Left colon (tissue), 2 donors: ENCODE measurements at places on chromosomes 3 and 15.

DNA sequence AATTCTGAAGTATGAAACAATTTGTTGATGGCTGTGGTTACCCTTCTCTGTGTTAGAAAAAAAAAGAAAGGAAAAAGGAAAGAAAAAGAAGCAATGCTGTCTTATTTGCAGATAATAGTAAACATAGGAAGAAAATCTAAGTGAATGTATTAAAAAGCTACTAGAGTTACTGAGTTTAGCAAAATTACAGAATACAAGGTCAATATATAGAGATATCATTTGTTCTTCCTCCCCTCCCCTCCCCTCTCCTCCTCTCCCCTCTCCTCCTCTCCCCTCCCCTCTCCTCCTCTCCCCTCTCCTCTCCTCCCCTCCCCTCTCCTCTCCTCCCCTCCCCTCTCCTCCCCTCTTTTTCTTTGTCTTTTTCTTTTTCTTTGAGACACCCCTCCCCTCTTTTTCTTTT is 69.1 kb downstream of the ANP32A start:
- DNase-seq: no peak

DNA sequence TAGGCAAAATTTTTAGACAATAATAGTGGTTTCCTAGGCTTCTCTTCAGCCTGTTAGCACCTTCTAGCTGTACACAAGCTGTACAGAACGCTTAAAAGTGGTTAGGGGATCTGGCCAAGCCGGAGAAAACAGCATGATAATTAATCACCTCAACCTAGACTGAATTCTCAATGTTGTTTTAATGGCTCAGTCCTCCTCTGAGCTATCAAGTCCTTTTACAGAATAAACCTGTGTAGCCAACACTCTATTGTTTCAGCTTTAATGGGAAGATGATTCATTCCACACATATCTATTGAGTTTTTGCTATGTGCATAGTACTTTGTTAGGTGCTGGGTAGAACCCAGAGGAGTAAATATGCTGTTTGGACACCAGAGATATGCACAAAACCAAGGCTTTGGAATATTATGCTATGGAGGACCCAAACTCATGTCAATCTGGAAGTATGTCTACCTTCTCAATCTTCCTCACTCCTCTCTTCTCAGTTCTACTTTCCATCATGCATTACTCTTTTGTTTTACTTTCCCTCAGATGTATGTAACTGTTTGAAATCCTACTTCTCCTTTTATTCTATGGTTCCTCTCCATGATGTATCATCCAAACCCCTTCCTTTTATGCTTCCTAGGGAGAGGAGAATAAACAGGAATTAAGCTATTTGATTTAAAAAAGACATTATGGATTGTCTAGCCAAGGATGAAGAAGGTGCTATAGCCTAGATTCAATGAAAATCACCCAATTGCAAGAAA is 27.6 kb upstream of the UBE2E2 start:
- no peak for DNase-seq

DNA sequence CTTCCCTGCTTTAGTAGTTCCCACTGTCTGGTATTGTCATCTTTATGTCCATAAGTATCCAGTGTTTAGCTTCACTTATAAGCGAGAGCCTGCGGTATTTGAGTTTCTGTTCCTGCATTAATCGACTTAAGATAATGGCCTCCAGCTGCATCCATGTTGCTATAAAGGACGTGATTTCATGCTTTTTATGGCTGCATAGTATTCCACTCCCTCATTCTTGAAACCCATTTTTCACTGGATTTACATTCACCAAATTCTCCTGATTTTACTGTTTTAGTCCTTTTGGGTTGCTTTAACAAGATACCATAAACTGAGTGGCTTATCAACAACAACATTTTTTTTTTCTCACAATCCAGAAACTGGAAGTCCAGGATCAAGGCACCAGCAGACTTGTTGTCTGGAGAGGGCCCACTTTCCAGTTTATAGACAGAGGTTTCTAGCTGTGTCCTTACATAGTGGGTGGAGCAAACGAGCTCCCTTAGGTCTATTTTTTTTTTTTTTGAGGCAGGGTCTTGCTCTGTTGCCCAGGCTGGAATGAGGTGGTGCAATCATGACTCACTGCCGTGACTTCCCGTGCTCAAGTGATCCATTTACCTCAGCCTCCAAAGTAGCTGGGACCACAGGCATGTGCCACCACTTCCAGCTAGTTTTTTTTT is 6.1 kb upstream of the TICRR start:
- DNase-seq: no peak

DNA sequence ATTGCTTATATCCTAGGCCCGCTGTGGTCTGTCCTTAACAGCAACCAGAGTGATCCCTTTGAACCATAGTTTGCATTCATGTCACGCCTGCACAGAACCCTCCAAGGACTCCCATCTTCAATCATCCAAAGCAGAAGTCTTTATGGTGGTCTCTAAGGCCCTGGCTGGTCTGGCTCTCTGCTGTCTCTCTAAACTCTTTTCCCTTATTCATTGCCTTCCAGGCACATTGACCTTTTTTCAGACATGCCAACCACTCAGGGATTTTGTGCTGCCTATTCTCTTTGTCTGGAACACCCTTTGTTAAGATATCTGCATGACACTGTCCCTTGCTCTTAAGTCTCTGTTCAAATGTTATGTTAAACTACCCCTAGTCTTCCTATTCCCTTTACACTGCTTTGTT is 21.9 kb upstream of the ZBTB47 start:
- DNase-seq: no peak

- DNase-seq: peak; percentile 51
Observed at GRCh38 chr15:39587731-39588530, 7.1 kb downstream of the THBS1 start.

- DNase-seq: no peak
Observed at GRCh38 chr3:63727233-63727632, 74.8 kb downstream of the SNTN start.

DNA sequence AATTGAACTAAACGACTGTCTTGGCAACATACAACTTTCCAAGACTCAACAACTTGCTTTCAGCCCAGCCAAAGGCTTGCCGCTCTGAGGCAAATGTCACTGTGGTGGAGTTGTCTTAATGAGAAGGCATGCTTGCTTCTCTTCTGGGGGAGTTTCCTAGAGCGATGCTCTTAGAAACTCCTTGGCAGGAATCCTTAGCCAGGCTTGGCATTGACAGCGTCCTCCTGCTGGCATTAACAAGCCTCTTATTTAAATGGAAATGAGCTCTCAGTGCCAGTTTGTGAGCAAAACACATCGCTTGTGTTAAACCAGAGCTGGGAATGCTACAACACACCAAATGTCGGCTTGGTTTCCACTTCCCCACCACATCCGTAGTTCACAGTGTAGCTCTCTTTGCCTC is 265.5 kb upstream of the TPRG1 start:
- DNase-seq: no peak

DNA sequence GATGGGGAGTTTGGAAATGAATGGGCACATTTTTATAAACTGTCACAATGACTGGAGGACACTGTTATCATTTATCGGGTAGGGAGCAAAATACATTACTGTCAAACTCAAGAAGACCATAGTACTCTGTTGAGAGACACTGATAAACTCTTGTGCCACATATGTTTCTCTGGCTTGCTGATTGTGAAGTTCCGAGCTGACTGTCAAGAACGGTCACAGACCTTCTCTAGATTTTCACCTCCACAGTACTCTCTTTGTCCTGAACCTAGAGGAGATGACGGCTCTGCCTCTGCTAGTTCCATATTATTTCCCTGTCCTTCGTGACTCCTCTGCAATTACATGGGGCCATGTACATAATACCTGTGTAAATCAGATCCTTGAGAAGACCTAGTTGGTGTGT is 451.9 kb downstream of the LPP start:
- no peak for DNase-seq

GRCh38 chr3:197363553-197364409 is 65.4 kb upstream of the DLG1 start:
- no peak for DNase-seq

DNA sequence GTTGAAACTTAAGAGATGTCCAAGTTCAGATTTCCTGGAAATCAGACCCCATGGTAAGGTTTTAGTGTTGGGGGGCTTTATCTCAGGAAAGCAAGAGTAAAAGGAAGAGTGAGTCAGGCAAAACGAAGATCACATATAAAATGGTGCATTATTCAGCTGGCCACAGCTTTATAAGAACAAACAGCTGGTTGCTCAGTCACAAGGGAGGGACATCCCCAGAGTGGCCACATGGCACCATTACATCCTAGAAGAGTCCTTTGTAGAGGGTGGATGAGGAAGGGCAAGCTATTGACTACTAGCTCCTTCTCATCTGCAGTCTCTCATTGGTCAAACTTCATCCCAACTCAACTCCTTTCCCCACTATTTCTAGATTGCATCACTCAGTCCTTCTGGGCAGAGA is 68.3 kb upstream of the COL8A1 start:
- DNase-seq: no peak

DNA sequence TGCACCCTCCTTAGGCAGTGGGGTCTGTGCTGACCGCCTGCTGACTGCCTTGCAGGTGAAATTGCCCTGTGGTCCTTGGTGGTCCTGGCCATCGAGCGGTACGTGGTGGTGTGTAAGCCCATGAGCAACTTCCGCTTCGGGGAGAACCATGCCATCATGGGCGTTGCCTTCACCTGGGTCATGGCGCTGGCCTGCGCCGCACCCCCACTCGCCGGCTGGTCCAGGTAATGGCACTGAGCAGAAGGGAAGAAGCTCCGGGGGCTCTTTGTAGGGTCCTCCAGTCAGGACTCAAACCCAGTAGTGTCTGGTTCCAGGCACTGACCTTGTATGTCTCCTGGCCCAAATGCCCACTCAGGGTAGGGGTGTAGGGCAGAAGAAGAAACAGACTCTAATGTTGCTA is 2.4 kb downstream of the RHO start:
- DNase-seq: no peak

- no peak for DNase-seq
Observed at GRCh38 chr3:38267662-38268061, 2.0 kb downstream of the SLC22A13 start.

DNA sequence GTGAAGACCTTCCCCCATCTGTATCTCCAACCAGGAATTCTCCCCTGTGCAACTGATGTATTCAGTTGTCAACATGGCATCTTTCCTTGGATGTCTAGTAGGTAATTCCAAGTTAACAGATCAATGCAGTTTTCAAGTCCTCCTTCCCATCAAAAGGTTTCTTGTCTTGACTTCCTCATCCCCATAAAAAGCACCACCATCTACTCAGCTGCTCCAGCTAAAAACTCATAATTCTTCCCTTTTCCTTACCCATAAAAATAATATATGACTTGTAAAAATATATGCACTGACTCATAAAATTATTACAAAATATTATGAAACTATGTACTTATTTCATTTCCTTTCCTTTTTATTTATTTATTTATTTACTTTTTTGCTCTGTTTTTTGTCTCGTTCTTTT is 5.0 kb upstream of the CAND2 start:
- no peak for DNase-seq

GRCh38 chr3:142056656-142057330 is 92.6 kb downstream of the TFDP2 start:
- DNase-seq: no peak

- DNase-seq: peak; percentile 37
Observed at GRCh38 chr3:49019941-49020329, 1.6 kb upstream of the DALRD3 start.

DNA sequence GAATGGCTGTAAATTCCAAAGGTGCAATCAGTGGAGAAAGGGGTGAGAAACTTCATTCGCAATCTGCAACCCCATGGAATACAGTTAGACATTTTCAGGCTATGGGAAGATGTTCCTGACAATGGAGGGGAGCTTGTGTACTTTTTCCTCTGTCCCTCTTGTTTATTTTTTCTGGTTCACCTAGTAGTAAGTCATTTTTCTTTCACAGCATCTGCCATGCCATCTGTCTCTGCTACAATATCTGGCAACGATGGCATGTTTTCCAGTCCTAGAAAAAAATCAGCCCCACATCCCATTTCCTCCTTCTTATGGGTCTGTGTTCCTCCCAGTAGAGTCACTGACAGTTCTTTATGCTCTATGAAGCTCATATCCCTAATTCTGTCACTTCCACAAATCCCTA is 76.0 kb downstream of the SSR3 start:
- no peak for DNase-seq

GRCh38 chr3:56137415-56137814 is 330.9 kb downstream of the ERC2 start:
- no peak for DNase-seq

GRCh38 chr3:13235079-13235478 is 161.8 kb upstream of the IQSEC1 start:
- DNase-seq: peak; percentile 19

DNA sequence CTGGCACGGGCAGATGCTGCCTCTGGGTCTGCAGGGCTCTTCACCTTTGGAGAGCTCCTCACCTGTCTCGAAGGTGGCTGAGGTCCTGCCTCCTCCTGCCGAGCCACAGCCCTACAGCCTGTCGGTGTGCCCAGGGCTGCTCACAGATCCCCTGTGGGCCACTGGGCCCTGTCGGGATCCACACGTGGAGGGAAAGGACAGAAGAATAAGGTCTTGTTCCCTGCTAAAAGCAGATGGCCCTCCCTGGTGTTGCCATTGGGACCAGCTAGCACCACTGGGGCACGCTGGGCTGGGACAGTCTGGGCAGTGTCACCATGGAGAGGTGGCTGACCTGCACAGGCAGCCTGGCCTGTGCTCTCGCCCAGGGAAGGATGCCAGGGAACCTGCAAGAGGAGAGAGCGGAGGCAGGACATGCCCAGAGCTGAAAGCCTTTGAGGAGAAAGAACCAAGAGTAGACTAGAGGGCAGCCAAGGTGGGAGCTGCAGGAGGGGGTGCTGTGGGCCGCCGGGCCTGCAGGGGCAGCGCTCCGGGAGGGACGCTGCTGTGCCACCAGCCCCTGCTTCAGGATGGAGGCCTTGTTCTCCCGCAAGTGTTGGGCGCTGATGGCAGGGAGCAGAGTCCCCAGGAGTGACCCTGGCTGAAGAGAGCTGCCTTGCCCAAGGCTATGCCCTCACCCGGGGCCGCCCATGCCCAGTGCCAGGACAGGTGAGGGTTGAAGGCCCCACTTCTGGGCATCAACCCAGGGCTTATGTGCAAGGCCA is 210.2 kb downstream of the XXYLT1 start:
- DNase-seq: peak; percentile 19

DNA sequence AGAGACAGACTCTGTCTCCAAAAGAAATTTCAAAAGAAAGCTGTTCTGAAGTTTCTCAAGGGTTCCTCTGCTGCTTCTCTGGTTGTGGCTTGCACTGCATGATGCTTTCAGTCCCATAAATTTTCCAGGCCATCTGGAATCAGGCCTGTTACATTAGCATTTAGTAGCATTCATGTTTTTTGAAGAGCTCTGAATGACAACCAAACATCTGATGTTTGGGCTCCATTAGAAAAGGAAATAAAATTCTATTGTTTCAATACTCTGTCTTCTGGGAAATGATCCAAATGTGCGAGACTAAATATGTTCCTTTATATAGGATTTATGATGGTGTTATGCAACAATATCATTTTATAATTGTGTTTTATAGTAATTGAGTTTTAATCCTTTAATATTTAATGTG is 455.8 kb downstream of the GABRG3 start:
- no peak for DNase-seq

- DNase-seq: no peak
Observed at GRCh38 chr15:52529341-52529924, 753 bp upstream of the MYO5A start.

- no peak for DNase-seq
Observed at GRCh38 chr3:193080821-193081365, 160.1 kb upstream of the PLAAT1 start.
